ENCODE measurements at places on chromosomes 4 and X. TPM values are rescaled to one million over a fixed set of nuclear protein-coding genes. Genes with fewer than 3 reads are reported as not detected.

DNA sequence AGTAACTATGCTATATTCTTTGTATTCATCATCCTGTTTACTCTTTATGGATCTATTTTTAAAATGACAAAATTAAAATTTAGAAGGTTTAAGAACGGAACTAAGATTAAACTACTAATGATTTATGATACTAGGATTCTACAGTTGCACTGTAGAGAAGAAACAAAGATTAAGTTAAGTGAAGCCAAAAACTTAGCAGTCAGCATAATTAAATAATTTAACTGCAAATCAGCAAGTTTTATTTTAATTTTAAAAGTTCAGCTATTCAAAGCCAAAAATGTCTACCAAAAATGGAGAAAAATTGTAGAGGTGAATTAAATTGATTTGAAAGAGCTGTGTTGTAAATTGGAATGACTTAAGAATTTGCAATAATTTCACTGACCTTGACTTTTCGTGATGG lies 30.8 kb downstream of the NDST4 start:
- DNase-seq, result no peak

DNA sequence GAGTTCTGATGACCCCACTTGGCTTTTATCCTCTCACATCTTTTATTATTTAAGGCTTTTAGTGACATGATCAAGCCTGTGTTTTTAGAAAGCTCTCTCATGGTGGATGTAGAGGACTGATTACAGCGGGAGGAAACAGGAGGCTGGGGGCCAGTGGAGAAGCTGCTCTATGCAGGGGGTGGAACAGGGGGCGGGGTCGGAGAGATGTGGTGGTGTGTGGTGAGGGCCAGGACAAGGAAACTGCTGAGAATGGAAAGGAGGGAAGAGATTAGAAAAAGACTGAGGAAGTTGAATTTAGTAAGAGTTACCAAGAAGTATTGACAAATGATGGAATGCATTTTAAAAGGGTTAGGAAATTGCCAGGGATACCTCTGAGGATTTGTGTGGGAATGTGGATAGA lies 292.2 kb downstream of the ZIC3 start:
- no peak for DNase-seq

GRCh38 chr4:101774807-101775206 lies 15.7 kb upstream of the BANK1 start:
- no peak for DNase-seq

DNA sequence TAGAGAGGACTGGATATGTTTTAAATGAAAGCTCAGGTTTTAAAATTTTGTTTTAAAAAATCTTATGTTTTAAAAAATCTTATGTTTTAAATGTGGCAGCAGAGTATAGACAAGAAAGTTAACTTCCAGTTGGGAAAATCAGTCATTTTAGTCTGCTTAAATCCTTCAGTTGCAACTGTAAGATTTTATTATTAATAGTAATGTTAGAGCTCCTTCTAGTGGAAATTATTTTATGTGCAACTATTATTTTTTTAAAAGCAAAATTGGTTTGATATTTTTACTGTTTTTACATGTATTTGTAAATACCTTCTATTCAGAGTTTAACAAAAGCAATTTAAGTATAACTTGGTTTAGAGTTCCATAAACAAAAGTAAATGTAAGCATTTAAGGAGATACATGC lies 8.5 kb upstream of the NUDT6 start:
- DNase-seq, result no peak

DNA sequence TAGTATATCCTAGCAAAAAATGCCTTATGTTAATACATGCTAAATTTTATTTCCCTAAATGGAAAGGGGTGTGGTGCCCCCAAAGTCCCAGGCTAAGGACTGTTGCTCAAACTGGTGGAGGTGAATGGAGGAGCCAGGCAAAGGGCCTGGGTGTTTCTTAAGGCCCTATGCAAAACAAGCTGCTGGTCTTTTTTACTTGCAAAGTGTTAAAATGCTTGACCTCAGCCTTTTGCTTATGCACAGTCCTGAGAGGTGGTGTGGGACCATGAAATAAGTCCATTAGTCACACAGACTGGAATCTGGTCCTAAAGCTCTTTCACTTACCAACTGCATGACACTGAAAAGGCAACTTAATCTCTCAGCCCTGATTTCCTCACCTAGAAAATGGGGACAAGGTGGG lies 223.5 kb upstream of the MBNL3 start:
- DNase-seq, result no peak

GRCh38 chr4:56134266-56134665 lies 185.5 kb downstream of the CEP135 start:
- DNase-seq, result no peak

GRCh38 chr4:141391293-141391692 lies 170.6 kb downstream of the ZNF330 start:
- DNase-seq, result no peak

- DNase-seq, result no peak
Observed at GRCh38 chrX:41692162-41692749, 3.5 kb downstream of the GPR34 start.

DNA sequence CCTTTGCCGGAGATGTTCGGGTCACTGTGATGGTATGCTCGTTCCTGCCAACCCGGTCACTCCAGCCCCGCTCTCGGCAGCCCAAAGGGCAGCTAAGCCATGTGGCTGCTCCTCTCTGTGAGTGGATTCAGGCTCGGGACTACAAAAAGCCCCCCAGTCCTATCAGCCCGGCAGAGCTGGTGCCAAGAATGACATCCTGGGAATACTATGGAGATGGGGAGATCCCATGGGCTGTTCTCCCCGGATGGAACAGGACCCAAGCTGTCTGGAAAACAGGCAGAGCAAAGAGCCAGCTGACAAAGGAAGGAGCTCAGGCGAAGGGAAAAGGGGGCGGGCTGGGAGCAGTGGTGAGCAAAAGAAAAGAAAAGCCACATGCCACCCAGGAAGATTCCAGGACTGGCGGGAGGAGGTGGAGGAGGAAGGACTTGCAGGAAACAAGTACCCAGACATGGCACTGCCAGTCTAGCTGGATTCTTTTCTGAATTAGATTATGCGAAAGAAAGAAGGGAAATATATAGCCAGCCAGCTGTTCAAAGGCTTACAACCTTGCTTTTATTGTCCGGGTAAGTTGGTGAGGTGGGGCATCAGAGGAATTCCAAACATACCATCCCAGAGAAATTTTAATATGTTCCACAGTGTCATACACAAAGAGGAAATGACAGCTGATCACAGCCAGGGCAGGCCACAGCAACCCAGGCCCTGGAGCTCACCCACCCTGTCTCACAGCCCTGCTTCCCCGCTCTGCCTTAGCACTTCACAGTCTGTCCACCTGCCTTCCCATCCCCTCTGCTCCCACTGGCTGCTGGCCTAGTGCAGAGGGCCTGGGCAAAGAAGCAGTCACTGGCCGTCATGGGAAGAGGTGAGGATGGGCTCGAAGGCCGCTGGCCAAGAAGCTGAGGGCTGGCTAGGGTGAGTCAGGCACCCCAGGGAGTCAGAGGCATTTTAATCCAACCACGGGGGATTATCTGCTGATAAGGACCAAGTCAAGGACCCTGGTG lies 3.4 kb downstream of the NDP start:
- no peak for DNase-seq

- DNase-seq, result no peak
Observed at GRCh38 chr4:76972306-76972705, 22.8 kb downstream of the SEPTIN11 start.

DNA sequence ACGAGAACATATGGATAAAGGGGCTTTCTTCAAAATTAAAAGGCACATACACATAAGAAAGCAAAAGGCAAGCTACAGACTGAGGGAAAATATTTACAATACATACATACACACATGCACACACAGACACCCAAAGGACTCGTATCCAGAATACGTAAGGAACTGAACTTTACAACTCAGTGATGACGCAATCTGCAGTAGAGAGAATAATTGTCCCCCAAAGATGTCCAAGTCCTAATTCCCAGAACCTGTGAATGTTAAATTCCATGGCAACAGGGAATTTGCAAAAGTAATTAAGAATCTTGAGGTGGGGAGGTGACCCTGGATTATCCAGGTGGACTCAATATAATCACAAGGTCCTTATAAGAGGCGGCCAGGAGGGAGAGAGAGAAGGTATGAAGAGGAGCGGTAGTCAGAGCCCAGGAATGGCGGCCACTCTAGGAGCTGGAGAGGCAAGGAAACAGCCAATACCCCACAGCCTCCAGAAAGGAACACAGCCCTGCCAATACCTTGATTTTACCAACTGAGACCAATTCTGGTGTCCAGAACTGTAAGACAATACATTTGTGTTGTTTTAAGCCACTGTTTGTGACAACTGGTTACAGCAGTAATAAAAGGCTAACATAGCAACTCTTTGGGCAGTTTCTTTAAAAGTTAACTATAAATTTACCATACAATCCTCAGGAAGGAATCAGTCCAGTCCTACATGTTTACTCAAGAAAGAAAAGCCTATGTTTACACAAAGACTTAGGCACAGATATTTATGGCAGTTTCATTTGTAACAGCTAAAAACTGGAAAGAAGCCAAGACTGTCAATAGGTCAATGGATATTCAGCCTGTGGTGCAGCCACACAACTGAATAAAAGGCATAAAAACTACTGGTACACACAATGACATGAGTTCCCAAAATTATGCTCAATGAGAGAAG lies 27.3 kb upstream of the STS start:
- DNase-seq, result no peak

GRCh38 chrX:5916945-5917344 lies 311.7 kb downstream of the NLGN4X start:
- no peak for DNase-seq

- DNase-seq, result no peak
Observed at GRCh38 chr4:73137121-73137520, 67.6 kb upstream of the COX18 start.

DNA sequence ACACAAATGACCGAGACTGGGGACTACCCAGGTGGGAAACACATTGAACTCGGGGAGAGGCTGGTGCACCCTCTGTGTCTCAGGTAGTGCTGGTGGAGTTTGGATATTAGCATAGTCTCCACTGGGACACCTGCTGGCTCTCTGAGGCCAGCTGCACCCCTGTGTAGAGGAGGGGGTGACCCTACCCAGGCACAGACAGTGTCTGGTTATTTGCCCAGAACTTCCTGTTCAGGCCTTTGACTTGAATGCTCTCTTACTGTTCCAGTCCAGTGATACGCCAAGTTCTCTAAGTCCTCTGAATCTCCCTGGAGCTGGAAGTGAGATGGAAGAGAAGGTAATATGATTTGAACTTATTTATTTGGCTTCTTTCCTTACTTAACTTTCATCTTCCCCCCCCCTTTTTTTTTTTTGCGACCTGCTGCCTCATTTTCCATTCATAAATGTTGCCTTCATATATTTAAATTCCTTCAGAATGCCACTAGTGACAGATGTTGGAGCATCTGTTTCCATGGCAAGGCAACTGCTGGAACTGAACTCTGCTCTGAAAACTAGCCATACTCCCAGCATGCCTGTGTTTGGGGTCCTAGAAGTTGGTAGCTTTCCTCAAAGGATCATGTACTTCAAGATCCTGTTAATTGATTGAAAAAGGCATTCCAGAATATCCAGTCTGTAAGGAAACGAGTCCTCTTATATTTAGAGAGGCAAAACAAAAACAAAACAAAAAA lies 76.7 kb downstream of the AASDH start:
- DNase-seq, result no peak

The MAGEA10 gene
- total RNA-seq, result not detected

The SERPINA7 gene
- not detected for total RNA-seq

The ANXA3 gene
- total RNA-seq, result 345 TPM

The NRK gene
- 0.54 TPM for total RNA-seq

The GDPD2 gene
- not detected for total RNA-seq

The DCAF8L2 gene
- total RNA-seq, result not detected

The CD38 gene
- 72.3 TPM for total RNA-seq

The SPINK2 gene
- total RNA-seq, result not detected

All from upper lobe of left lung (tissue), 6 donors.